Activated B cell treated with CpG ODN at 0.5 μM for 24 hours (primary cell): ENCODE measurements at places on chromosomes 6 and 20. TPM values are rescaled to one million over a fixed set of nuclear protein-coding genes. Genes with fewer than 3 reads are reported as not detected.

GRCh38 chr6:53998303-53998702, 112.9 kb upstream of the MLIP start:
- H3K4me1 ChIP-seq: no peaks in the 10 kb centered on the region
- no peaks in the 10 kb centered on the region for H3K27me3 ChIP-seq
- no peak for DNase-seq
- H3K4me3 ChIP-seq: no peak overlapping the region

GRCh38 chr6:112841553-112842329, 494.6 kb downstream of the RFPL4B start:
- H3K36me3 ChIP-seq: no peaks in the 10 kb centered on the region
- peaks cover 4% of the 10 kb centered on the region for H3K4me1 ChIP-seq
- H3K27me3 ChIP-seq: no peaks in the 10 kb centered on the region
- no peak overlapping the region for H3K27ac ChIP-seq
- H3K4me3 ChIP-seq: no peak overlapping the region

GRCh38 chr20:57612916-57613315, 7.3 kb downstream of the ZBP1 start:
- no peak overlapping the region for H3K27ac ChIP-seq
- H3K4me3 ChIP-seq: no peak overlapping the region
- no peak for DNase-seq
- no peaks in the 10 kb centered on the region for H3K27me3 ChIP-seq
- peaks cover 71% of the 10 kb centered on the region for H3K36me3 ChIP-seq

TRIM40 gene
- total RNA-seq: not detected in 2 replicates

GRCh38 chr20:58372806-58373205, 16.2 kb upstream of the VAPB start:
- peaks cover 8% of the 10 kb centered on the region for H3K27me3 ChIP-seq
- H3K4me3 ChIP-seq: no peak overlapping the region
